Stomach (tissue), 19 donors: ENCODE measurements at places on chromosomes 11 and 22. TPM values are rescaled to one million over a fixed set of nuclear protein-coding genes. Genes with fewer than 3 reads are reported as not detected.

GRCh38 chr11:75667255-75667830 is 1.5 kb downstream of the MAP6 start:
- DNase-seq = peak; percentile 36

- peak; percentile 80 for DNase-seq
Measured at GRCh38 chr11:834371-835316, 1.9 kb downstream of the CD151 start.

The GUCY1A2 gene
- total RNA-seq = 2.6 TPM

The MMP10 gene
- not detected for total RNA-seq

The PGA5 gene
- 5.9 TPM for total RNA-seq
